ENCODE measurements at places on chromosomes 2 and 18. TPM values are rescaled to one million over a fixed set of nuclear protein-coding genes. Genes with fewer than 3 reads are reported as not detected.

GRCh38 chr2:241499146-241499965, 9.0 kb downstream of the STK25 start:
- peaks cover 6% of the 10 kb centered on the region for H3K4me1 ChIP-seq
- no peak for DNase-seq
- no peaks in the 10 kb centered on the region for H3K27me3 ChIP-seq
- H3K27ac ChIP-seq, result no peak overlapping the region

Gene POTEJ
- total RNA-seq, result not detected

- no peaks in the 10 kb centered on the region for H3K36me3 ChIP-seq
- no peak for DNase-seq
- H3K4me1 ChIP-seq, result no peaks in the 10 kb centered on the region
- no peak overlapping the region for H3K4me3 ChIP-seq
Measured at GRCh38 chr2:26936855-26937254, 33.6 kb upstream of the MAPRE3 start.

- H3K36me3 ChIP-seq, result peaks cover 3% of the 10 kb centered on the region
- peaks cover 3% of the 10 kb centered on the region for H3K4me1 ChIP-seq
- no peak overlapping the region for H3K27ac ChIP-seq
Measured at GRCh38 chr2:149132339-149132738, 93.8 kb downstream of the LYPD6B start.

Data from osteocyte (in vitro differentiated cells).